ENCODE measurements at places on chromosomes 13 and 19.

- no peak for DNase-seq
These were observed 570.0 kb upstream of the GPC6 start for GRCh38 chr13:92656648-92657047.

DNA sequence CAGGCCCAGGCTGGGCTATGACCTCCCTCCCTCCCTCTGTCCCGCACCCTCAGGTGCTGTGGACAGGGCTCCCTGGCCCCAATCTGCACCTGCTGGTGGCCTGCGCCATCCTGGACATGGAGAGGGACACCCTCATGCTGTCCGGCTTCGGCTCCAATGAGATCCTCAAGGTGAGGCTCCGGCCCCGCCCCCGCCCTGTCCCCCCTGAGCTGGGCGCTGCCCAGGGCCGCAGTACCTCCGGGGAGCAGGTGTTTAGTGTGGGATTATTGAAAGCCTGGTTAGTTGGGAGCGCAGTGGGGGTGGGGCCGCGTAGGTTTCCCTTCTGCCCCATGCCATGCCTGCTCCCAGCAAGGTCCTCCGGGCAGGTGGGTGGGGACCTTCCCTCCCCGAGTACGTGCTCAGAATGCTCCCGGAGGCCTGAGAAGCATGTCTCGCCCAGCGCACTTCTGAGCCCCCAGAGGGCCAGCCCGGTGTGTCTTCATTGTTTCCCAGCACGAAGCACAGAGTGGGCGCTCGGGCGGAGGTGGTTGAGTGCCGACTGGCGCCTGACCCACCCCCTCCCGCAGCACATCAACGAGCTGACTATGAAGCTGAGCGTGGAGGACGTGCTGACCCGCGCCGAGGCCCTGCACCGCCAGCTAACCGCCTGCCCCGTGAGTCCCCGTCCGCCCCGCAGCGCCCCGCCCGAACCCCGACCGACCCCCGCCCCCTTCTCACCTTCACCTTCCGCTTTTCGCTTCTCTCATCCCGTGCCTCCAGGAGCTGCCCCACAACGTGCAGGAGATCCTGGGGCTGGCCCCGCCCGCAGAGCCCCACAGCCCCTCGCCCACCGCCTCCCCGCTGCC lies 8.8 kb downstream of the IL4I1 start:
- no peak for DNase-seq

- no peak for DNase-seq
These were observed 1.7 kb downstream of the KLK4 start for GRCh38 chr19:50909240-50910070.

DNA sequence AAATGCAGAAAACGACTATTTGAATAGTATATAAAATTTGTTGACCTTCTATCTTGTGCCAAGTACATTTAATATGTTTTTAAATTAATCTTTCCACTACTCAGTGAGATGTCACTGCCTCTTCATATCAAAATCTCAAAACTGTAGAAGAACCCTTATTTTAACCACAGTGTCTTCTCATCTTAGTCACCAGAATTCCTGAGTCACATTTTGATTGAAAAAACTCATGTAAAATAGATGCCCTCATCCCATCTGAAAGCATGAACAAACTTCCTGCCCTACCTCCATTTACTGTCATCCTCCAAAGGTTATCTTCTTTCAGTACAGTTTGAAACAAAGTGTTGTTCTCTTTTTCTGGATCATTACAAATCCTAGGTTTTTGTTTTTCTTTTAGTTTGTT lies 1215.4 kb downstream of the PCDH9 start:
- DNase-seq: no peak

DNA sequence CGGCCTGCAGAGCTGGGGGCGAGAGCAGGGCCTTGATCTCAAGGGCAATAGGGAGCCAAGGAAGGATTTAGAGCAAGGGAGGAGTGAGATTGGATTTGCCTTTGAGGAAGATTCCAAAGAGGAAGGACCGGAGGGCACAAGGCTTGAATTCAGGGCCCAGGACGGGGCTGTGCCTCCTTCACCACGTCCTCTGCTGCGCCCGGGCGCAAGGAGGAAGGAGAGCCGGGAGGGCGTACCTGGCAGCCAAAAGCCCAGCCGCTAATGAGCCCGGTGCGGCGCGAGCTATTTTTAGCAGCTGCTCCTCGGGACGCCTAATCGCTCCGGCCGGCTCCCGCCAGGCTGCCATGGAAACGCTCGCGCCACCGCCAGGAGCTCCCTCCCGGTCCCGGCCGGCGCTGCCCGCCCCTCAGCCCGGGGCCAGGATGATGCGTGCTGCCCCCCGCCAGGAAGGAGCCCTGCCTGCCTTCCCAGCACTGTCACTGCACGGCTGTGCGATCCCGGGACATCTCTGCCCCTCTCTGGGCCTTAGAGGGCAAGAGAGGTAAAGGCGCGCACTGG lies 31.3 kb downstream of the TINCR start:
- no peak for DNase-seq
